ENCODE measurements at places on chromosomes 2 and 18.

DNA sequence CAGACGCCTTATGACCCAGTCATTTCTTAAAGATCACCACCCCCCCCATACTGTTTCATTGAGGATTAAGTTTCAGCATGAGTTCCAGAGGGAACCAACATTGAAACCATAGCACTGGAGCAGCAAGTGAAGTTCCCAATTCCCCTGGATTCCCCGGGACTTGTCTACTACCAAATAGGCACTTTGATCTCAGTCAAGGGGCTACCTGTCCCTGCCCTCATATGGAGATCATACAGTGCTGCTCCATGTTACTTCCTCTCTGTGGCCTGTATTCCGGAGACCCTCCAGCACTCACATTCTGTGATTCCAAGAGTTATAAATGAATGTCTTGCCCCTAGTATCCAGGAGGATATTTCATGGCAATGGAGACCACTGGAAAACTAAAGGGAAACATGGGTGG, 42.5 kb downstream of the RNF144A start:
- no peak for DNase-seq

DNA sequence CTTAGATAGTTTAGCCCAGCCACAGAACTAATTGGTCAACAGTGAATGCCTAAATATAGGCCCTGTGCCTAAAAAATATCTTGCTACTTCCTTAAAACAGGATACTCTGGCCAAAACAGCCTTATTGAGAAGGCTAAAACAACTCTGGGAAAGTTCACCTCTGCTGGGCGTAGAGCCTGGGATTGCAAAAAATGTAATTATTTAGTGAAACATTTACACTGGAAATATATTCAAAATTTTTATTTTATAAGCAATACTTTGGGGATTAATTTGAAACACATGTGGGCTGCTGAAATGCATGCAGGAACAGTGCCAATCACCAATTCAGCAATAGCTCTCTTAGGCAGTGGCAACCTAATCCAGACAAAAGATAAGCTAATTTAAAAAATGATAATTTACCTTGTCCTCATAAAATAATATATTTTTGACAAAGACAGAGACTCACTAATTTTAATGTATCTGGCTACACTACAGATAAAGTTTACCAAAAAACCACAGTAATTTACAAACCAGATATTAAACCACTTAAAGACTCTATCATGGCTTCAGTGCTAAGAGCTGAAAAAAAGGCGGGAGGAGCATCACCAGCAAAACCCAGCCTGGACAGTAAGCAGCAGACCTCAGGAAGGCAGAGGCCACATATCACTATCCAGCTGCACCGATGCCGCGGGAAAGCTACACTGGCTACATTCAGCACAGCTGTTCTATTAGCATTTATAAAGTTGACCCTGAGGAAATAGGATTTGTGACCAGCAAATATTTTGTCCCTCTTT, 18.5 kb downstream of the TRAK2 start:
- DNase-seq = no peak

DNA sequence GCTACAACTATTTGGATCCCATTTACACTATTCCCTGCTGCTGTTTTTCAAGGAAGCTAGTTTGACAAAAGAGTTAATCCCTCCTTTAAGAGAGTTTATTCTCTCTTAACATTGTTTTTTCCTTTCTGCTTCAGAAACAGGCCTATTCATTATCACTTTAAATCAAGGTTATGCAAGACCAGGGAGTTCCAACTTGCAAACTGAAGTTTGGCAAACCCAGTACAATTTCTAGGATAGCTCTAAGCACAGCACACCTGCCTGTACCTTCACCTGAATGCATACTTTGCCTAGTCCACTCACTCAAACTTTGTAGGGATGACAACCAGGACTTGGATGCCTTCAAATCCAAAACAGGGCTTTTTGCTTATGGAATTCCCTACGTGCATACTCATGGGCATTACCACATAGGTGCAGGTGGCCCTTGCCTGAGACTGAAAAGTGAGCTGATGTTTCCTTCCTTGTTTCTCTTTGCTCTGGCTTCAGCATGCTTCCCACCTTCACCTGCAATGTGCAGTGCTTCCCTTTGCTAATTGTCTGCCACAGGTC, 193.8 kb upstream of the MMADHC start:
- DNase-seq = no peak

GRCh38 chr2:85106489-85107180, 26.6 kb upstream of the TCF7L1 start:
- DNase-seq = no peak

DNA sequence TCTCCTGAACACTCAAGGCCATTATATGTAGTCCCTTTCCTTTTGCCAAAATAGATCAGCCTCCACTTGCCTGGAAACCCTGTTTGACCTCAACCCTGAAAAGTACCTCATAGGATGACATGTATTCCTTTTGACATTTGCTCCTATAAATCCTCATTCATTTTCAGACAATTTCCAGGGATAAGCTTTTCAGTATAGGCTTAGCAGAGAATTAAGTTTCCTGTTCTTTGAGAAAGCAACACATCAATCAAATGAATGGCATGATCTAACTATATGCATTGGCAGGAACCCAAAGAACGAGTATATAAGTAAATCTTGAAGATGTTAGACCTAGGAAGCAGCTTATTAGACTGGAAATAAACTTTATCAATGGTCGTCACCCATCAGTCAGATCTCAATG, 483.0 kb downstream of the CCDC85A start:
- no peak for DNase-seq

DNA sequence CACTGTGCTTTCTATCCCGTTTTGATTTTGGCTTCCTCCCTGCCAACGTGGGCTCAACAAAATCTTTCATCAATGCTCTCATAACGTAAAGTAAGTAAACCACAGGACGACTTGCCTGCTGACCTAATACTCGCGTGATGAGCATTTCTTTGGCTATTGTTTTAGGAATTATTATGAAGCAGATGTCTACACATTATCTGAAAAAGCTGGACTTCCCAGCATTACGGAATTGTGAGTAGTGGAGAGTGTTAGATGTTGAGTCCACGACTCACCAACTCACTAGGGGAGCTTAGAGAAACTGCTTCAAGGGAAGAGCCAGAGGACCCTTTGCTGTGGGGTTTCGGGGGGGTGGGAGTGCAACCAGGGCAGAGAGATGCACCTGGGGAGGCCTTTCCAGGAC, 21.9 kb downstream of the HJURP start:
- no peak for DNase-seq

- no peak for DNase-seq
Measured at GRCh38 chr2:231370749-231371429, 24.6 kb upstream of the B3GNT7 start.

GRCh38 chr2:215120401-215120800, 18.0 kb downstream of the ABCA12 start:
- no peak for DNase-seq

GRCh38 chr2:34234823-34235222, 635.7 kb upstream of the FAM98A start:
- no peak for DNase-seq

DNA sequence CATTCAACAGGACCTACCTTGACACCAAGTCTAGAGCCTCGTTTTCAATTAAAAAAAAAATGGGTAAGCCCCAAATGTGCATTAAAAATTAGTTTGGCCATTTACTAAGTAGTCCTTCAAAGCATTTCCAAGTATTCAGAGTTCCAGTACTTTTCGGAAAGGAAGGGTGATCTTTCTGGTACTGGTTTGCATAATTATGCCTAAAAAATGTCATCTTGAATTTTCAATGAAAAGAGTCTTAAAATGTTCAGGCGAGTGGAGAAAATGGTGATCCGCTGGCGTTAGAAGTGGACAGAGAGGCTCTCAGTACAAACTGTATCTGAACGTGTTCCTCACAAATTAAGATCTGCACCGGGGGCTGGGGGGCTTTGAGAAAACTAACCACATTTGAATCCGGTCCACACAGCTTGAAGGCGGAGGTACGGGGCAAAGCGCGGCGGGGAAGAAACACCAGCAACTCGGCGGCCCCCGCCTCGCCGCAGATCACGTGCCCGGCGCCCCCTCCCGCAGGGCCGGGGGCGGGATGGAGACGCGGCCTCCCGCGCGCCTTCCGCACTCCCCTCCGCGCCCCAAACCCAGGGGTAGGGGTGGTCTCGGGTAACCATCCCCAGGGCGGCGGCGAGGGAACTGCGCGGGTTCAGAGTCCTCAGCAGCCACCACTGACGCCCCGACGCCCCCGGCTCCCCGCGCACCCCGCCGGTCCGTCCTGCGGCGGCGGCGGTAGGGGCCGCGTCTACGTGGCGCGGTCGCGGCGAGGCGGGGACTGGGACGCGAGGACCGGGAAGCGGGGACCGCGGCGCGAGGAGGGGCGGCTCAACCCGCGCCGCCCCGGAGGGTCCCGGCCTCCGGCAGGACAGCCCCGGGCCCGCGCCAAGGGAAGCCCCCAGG, 564 bp downstream of the LPIN2 start:
- DNase-seq = no peak

DNA sequence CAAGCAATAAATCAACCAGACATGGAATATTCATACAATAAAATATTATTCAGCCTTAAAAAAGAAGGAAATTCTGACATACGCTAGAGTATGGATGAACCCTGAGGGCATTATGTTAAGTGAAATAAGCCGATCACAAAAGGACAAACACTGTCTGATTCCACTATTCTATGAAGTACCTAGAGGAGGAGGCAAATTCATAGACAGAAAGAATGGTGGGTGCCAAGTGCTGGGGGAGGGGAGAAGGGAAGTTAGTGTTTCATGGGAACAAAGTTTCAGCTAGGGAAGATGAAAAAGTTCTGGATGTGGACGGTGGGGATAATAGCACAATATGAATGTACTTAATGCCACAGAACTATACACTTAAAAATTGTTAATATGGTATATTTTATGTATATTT, 19.8 kb downstream of the SMAD7 start:
- no peak for DNase-seq

DNA sequence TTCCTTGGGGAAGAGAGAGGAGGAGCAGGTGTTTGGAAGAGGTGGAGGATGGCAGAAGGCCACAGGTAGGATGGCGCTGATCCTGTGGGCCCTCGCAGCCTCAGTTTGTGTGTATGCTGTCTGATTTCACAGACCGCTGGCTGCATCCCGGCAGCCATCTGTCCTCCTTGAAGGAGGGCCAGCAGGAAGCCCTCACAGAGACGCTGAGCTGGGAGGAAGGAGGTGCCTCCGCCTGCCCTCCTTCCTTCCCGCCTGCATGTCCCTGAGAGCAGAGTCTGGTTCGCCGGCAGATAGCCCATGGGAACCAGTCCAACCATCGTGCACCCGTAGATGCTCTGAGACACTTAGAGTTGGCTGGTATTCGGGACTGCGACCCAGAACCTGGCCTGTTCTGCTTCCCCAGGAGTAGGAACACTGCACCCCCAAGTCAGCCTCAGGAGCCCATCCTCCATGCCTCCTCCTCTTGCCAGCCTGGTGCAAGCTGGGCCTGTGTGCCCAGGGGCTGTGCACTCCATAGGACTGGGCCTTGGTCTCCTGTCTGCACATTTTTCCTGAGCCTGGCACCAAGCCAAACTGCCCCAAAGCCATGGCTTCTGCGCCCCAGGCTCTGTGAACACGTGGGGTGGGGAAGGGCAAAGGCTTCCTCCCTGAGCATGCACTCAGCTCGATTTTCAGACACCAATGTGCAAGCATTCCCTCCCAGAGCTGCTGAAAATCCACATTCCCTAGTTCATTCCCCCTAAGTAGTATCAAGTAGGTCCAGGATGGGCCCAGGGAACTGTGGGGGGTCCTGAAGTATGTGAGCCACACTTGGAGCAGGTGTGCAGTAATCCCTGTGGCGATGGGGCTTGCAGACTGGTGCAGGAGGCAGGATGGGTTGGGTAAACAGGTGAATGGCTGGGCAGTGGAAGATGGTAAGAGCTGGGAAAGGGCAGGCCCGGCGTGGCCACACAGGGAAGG, 115.6 kb downstream of the SEPTIN10 start:
- no peak for DNase-seq

- no peak for DNase-seq
Measured at GRCh38 chr18:29962579-29962978, 1080.0 kb downstream of the DSC3 start.

GRCh38 chr2:161096336-161096735, 63.9 kb upstream of the TANK start:
- peak; percentile 21 for DNase-seq

DNA sequence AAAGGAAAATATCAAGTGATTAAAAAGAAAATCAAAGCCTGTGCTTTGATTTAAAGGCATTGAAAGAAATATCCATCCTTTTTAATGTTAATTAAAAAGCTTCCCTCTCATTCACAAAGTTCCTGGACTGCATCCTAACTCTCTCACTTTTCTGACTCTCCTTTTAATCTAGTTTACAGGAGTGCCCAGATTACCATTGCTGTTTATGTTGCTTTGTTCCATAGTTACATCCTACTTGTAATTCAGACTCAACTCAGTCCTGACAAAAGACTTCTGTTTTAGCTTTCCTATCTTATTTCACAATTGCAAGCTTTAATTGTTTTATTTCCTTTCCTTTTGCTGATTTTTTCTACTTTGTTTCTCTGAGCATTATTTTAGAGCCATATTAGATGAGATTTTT, 160.7 kb upstream of the DTNA start:
- no peak for DNase-seq

GRCh38 chr2:126359494-126359893, 296.5 kb upstream of the GYPC start:
- DNase-seq = no peak

DNA sequence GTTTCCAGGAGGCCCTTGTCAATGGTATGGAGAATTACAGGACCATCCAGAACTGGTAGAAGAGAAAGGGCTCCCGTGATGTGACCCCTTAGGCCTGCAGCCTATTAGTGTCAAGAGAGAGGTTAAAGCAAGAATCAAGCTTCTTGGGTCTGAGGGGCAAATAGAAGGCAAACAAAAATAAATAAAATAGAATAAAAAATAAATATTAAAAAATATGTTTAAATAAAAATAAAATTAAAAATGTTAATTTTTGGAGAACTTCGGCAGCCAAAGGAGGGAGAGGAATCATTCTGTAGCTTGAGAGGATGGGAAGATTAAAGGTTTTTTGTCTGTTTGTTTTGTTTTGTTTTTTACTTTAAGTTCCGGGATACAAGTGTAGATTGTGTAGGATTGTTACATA, 15.2 kb upstream of the TMEM178A start:
- no peak for DNase-seq

GRCh38 chr2:234494361-234495250, 2.3 kb downstream of the ARL4C start:
- DNase-seq = no peak

DNA sequence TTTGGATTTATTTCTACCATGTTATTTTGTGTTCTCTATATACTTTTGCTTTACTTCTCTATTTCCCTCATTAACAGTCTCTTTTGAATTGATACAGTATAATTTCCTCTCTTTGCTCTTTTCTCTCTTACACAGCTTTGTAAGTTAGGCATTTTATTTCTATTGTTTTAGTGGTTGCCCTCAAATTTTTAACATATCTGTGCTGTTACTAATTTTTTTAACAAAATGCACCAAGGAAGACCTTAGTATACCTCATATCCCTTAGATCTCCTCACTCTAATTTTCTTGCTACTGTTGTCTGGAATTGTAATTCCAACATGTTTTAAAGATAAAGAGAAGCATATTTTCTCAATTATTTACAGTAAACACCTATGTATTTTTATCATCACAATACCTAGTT, 416.8 kb upstream of the SLC14A2 start:
- DNase-seq = no peak

- no peak for DNase-seq
Measured at GRCh38 chr18:26764586-26764985, 100.9 kb downstream of the AQP4 start.
